ENCODE measurements at places on chromosomes 2 and 18.

DNA sequence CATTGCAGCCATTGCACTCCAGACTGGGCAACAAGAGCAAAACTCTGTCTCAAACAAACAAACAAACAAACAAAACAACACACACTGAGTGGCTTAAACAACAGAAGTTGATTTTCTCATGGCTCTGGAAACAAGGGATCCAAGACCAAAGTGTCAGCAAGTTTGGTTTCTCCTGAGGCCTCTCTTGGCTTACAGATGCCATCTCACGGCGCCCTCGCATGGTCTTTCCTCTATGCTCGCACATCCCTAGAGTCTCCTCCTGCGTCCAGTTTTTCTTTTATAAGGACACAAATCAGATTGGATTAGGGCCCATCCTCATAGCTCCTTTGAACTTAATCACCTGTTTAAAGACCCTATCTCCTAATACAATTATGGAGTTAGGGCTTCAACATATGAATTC, 133.4 kb upstream of the LRRTM1 start:
- DNase-seq = no peak

DNA sequence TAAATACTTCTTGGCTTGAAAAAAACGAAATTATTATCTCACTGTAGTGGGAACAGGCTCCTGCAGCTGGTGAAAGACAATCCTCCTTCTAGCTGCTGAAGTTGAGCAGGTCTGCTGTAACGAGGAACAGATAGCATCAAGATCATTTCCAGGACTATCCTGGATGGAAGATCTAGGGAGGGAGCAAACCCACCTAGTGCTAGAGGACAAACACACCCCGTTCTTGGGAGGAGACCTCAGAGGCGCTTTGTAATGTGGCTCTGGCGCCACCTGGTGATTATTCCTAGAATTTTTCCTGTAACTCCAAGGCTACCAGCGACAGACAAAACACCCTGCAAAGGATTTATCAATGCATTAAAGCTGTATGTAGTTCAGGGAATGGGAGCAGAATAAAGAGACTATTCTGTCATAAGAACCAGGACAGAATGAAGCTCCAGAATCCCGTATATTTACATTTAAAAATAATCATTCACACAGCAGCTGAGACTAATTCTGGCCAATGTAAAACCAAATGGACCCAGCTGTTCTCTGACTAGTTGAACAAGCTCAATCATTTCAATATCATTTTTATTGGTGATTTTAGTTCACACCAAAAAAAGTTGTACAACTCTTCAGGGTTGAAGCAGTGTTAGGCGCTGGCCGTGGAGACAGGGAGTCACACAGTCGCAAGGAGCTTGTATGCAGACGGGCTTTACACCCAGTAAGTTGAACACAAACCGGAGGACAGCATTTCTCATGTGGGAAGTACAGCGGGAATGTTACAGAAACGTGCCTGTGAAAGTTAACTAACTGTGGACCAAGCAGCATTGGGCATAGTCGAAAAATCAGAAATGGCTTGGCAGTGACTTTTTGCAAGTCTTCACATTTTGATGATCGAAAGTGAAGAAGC, 290.3 kb downstream of the TRIB2 start:
- peak; percentile 87 for DNase-seq

DNA sequence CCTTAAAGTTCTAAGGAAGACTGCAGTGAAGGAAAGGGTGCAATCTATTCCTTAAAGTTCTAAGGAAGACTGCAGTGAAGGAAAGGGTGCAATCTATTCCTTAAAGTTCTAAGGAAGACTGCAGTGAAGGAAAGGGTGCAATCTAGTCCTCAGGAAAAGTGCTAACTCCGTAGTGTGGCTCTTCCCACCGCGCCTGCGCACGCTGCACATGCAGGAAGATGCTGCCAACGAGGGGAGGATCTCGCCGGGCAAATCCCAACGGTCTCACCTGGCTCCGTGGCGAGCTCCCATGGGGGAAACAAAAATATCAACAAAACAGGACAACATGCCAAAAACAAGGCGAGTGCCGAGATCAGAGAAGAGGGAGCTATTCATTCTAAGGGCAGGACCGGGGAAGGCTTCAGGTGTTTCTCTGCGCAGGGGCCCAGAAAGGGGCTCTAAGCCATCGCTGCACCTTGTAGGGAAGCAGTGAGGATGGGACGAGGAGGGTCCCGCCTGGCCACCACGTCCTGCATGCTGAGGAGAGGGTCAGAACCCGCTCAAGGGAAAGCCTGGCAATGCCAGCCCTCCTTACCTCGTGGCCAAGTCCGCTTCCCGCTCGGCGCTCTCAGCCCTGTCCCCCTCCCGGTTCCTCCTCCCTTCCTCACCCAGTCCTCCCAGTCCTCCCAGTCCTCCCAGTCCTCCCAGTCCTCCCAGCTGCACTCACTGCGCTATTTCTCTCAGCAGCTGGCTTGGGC, 24.5 kb downstream of the TIMM21 start:
- no peak for DNase-seq

GRCh38 chr18:74589811-74590210, 7.9 kb upstream of the ZNF407 start:
- DNase-seq = no peak

DNA sequence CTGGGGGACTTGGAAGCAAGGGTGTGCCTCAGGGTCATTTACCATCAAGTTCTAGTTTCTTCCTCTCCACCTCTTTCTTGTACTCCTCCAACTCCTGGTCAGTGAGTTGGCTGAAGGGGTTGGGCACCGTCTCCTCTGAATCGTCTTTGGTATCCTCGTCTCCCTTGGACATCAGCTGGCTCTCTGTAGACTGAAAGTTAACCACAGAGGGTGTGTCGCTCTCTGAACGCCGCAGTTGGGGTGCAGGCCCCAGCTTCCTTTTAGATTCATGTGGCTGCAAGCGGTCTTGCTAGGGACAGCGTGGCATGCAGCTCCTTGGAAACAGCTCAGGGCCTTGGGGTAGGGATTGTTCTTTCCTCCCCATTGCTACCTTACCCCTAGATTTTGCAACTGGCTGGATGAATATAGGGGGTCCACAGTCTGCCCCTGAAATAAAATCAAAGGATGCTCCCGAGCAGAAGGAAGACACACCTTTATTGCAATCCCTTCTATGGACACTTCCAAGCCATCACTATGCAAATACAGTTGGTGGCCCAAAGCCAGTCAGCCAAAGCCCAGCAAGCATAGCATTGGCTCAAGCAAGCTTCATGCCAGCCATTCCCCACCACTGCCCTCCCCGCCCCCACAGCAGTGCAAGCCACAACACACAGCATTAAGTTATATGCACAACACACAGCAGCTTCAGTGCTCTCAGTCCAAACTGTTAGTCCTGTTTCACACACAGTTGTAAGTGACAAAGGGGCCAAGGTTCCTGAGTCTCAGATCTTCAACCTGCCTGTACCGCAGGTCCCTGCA, 93.2 kb downstream of the ADD2 start:
- DNase-seq = no peak

DNA sequence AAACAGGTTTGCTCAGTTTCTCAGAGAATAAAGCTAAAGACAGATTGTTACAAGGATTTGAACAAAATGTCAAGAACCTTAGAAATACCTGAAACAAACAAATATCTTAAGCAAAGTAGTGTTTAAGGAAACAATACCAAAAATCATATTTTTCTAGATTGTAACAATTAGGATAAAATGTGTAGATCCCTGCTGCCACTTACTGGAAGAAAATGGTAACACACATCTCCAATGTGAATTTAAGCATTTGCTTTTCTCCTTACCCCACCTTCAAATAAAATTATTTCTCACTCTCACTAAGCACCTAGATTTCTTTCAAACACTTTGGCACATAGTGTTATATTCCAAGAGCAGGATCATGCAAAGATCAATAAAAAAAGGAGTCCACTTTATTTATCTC, 34.9 kb downstream of the SUCLG1 start:
- DNase-seq = peak; percentile 54

DNA sequence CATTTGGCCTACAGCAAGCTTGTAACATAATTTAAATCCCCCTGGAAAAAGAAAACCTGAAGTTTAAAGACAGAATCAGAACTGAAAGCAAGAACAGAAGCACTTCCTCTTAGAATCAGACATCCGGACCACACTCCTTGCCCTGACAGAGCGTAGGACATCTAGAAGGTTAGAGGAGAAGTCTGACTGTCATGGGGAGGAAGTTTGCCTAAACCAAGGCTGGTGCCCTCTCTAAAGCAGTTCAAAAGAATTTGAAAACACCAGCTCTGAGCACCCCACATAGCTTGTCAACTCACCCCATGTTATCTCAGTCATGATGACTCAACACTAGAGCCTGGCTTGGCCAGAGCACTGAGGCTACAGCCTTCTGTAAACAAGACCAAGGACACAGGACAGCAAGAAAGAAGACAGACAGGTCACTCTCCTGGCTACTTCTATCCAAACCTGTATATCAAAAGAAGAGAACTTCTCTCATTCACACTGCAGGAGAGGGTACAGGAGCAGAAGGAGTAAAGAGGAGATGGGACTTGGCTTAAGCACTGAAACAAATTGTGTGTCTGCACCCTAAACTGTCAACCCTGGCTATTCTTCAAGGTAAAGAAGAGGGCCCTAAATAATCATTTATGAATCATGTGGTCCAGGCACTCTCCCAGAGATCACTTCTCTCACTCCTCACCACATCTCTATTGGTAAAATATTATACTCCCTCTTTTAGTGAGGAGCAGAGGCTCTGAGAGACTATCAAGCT, 198.6 kb downstream of the MEMO1 start:
- peak; percentile 30 for DNase-seq

- no peak for DNase-seq
Observed at GRCh38 chr2:96143231-96143847, 1.9 kb downstream of the DUSP2 start.

DNA sequence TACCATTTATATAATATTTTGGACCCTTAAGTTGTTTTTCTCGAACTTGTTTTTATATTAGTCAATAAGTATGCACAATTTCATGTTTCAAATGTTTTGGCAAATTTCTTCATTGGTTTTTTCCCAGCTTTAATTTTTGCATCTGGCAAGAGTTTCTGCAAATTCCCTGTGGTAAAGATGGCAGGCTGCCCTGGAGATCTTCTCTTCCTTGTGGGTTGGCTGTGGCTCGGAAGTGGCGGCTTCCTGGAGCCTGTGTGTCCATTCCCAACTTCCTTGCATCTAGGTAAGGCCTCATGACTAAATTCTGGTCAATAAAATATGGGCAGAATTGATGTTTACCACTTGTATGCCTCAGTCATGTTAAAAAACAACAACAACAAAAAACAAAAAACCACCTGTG, 818.6 kb downstream of the EPHA4 start:
- no peak for DNase-seq

DNA sequence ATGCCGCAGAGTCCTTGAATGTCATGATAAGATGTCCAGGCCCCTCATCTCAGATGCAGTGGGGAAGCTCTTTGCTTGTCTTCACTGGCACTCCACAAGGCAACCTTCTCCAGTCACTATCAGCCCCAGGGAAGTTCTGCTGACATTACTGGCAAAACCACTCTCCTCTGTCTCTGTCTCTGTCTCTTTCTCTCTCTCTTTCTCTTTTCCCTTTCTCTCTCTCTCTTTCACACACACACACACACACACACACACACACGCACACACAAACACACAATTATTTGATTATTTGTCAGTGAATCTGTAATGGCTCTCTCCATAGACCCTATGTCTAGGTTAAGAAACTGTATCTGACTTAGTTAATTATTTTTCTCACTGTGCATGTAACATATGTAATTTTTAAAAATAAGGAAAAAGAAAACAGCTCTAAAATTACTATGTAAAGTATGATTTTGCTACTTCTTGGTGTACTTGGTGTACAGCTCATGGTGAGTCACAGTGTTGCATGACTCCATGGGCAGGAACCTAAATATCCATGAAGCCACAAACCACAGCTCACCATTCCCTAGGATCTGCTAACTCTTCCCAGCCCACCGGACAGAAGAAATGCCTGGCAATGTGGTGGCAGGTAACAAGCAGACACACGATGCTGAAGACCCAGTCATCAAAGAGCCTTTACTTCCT, 594.9 kb upstream of the ID2 start:
- DNase-seq = peak; percentile 83

DNA sequence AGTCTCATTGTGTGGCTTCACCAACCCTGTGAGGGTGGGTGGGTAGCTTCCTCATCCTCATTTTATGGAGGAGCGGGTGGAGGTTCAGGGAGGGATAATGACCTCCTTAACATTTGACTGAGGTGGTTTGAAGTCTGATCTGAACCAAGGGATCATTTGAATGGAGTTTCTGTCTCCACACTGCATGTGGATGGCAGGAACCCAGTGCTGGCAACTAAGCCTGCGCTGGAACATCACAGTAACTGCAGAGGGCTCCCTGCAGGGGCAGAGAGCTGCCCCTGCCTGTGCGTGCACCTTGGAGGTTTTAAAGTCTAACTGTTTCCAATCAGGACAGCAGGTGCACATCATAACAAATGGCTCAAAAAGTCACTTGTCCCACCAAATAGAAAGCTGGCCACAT, 3.3 kb downstream of the AGAP1 start:
- no peak for DNase-seq

GRCh38 chr18:59460072-59460420, 101.0 kb upstream of the LMAN1 start:
- peak; percentile 43 for DNase-seq

GRCh38 chr18:58308463-58308862, 264.4 kb downstream of the NEDD4L start:
- DNase-seq = no peak

DNA sequence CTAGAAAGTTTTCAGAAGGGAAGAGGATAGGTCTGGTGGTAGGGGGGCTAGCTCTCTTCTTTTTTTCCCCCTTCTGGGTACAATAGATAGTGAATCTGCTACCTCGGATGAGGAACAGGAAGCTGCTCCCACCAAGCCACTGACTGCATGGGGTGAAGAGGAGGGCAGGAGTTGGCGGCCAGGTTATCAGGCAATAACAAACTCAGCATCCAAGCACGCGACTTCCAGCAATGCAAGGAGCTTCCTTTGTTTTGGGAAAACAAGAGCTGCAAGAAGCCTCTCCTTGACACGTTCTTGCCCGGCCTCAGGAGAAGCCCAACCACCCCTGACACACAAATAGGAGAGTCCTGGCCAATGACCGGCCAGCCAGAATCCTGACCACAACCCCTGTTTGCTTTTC, 32.2 kb downstream of the NHEJ1 start:
- peak; percentile 16 for DNase-seq

DNA sequence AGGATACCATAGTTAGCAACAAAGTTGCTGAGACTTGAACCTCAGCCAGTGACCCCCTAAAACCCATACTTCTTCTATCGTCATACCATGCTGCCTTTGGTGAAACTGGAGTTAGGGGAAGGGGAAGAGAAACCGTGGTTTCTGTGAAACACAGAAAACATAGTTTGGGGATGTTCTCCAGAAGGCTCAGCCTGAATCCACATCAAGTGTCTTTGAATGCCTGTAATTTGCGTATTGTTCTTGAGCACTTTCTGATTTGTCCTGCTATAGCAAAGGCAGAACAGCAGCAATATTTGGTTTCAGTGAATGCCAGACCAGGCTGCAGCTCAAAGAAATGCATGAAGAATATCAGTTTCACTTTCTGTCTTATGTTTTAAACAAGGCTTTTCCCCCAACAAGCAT, 258.7 kb downstream of the TTC32 start:
- DNase-seq = peak; percentile 46

DNA sequence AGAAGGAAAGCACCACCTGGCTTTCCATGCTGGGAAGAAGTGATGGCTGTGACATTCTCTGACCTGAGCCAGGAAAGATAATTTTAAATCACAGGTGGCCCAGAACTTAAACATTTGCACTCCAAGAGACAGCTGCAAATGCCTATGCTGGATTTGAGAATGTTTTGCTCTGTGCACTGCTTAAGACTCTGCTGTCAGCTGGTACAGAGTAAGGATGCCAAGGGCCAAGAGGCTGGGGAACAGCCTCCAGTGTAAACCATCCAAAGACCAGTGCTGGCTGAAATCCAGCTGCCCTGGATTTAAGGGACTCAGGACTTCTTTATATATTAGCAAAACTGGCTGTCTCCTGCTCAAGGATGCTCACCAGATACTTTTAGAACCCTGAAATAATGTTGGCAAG, 3.9 kb downstream of the HOXD8 start:
- no peak for DNase-seq

Data from choroid plexus epithelial cell (primary cell).